CD4-positive, alpha-beta memory T cell (primary cell): ENCODE measurements at places on chromosomes 2 and 18. TPM values are rescaled to one million over a fixed set of nuclear protein-coding genes. Genes with fewer than 3 reads are reported as not detected.

ACADL gene
- not detected for total RNA-seq

UGT1A9 gene
- total RNA-seq = not detected

ACTR2 gene
- total RNA-seq = 298 TPM

DNA sequence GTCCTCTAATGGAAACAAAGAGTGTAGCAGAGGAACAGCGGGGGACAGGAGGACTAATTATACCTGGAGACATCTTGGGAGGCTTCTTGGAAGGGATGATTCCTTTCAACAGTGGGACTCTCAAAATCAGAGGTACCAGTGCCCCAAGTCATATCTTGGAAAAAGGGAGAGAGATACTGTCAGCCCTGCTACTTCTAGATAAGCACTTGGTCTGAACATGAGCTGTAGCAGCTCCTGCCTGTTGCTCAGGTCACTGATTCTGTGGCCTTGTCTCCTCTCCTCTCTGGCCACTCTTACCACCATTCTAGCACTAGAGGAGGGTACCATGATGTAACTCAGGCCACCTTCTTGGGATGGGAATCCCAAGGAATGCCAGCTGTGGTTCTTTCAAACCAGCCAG is 54.5 kb downstream of the MFSD6 start:
- DNase-seq = no peak

DNA sequence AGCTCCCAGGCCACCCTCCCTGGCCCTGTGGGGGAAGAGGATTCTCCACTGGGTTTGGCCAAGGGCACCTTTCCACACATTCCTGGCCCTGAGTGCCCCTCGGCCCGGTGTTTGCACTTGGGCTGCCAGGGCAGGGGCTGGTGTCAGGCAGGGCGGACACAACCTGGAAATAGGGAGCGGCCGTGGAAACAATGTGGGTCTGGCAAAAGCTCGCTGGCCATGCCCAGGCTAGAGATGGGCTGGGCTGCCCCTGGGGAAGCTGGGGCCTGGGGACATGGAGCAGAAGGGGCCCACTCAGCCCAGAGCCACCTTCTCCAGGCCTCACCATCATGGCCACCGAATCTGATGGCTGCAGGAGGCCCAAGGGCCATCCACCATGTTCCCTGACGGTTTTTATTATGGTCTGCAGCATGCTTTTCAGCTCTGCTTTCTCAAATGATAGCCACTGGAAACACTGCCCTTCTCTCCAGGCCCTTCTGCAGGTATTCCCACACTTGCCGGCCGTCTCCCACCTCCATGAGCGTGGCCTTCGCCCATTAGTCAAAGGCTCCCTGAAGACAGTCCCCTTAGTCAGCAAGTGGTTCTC is 275.1 kb downstream of the CYP26B1 start:
- DNase-seq = no peak

GRCh38 chr2:217685255-217685605 is 317.6 kb downstream of the TNS1 start:
- no peak for DNase-seq

DNA sequence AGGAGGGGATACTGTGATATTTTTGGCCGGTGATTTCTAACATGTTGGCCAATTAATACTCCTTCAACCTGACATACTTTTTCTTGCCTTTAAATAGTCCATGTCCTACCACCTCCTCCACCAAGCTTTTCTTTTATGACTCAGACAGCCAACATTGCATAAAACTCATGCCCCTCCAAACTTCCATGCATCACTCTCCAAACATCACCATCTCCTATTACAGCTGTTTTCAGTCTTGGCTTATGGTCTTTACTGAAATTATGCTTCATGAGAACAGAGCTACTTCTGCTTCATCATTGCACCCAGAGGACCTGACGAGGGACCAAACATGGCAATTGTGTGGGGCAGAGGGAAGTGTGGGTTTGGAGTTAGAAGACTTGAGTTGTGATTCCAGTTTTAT is 305.4 kb downstream of the LPIN1 start:
- no peak for DNase-seq
